ENCODE measurements at places on chromosomes 2 and 18.

DNA sequence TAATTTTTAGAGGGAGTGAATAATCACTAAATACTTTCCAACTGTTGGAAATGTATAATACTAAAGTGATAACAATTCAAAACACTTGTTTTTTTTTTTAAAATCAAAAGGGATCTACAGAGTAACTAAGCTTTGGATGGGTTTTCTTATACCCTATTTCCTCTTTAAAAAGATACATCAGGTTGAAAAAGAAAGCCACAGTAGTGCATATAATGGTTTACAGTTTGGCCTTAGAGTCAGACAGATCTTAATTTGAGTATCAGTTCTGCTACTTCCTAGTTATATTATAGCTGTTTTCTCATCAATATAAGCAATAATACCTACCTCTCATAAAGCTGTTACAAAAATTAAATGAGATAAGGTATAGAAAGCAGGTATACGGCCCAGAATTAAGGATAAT is 28.5 kb downstream of the PSME4 start:
- DNase-seq: no peak

- DNase-seq: no peak
Measured at GRCh38 chr2:191653667-191654391, 24.1 kb upstream of the NABP1 start.

DNA sequence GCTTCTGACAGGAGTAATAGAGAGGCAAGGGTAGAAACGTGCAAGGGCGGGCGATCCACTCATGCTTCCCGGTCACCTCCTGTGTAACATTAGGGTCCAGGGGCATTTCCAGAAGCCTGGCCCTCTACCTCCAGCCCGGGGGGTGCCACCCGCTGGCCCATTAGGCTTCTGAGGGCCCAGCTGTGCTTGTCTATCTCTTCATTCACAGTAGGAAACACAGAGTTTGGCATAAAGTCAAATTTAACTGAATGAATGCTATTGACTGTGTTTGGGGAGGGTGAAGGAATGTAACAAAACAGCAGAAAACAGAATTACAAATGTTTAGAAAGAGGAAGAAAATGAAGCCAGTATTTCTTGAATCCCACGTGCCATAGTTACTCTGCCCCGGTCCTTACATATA is 112.4 kb upstream of the SLC66A3 start:
- no peak for DNase-seq

GRCh38 chr2:194742706-194743105 is 914.3 kb upstream of the SLC39A10 start:
- DNase-seq: no peak

GRCh38 chr2:236271851-236272250 is 7.6 kb upstream of the ASB18 start:
- DNase-seq: no peak

DNA sequence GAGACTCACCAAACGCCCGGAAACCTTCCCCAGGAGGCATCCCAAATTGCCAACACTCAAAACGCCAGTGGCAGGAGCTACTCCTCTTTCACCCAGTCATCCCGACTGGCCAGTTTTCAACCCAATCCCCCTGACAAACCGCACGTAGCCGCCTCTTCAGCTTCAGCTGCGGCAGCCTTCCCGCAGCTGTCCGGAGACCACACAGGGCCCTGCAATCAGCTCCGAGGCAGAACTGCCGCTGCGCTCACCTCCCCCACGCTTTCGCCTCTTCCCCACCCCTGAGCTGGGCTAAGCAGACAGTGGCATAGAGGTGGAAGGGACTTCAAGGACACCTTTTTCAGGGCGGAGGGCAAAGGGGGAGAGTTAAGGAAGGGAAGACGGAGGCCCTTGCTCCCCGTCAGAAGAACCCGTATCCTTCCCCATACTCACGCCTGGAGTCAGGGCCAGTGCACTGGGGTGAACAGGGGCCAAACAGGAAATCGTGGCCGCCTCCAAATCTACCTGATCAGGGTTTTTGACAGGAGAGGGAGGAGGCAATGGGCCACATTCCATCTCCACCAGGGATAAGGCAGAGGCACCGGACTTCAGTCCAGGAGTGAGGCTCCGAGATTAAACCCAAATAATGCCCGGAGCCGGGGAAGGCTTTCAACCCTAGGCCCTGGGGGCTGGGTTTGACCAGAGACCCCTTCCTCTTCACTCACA is 16.9 kb downstream of the CYP26B1 start:
- no peak for DNase-seq

GRCh38 chr2:11142330-11142729 is 12.9 kb upstream of the SLC66A3 start:
- no peak for DNase-seq

GRCh38 chr18:36350251-36350651 is 52.7 kb downstream of the FHOD3 start:
- DNase-seq: no peak

- DNase-seq: no peak
Measured at GRCh38 chr2:2148776-2149175, 182.3 kb downstream of the MYT1L start.

GRCh38 chr2:195633974-195634373 is 23.1 kb upstream of the SLC39A10 start:
- DNase-seq: no peak

DNA sequence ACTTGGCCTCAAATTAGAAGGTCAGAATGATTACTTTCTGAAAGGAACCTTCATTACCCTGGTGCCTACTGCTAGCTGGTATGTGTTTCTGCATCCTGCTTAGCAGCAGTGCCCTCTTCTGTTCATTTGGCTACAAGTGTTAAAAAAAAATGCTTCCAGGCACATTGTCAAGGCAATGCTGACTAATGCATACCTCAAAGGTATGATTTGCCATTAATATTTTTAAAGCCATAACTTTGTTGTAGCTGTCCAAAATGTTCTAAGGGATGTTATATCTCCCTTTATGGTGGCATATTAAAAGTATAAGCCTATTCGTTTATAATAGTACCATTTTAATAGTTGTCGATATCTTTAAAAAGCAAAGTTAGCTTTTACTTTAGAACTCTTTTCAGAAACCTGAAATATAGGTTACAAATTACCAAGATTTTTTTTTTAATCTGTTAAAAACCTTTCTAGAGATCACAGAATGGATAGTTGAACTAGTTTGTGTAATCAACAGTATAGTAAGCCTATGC is 52.0 kb upstream of the FAM171B start:
- peak; percentile 52 for DNase-seq

DNA sequence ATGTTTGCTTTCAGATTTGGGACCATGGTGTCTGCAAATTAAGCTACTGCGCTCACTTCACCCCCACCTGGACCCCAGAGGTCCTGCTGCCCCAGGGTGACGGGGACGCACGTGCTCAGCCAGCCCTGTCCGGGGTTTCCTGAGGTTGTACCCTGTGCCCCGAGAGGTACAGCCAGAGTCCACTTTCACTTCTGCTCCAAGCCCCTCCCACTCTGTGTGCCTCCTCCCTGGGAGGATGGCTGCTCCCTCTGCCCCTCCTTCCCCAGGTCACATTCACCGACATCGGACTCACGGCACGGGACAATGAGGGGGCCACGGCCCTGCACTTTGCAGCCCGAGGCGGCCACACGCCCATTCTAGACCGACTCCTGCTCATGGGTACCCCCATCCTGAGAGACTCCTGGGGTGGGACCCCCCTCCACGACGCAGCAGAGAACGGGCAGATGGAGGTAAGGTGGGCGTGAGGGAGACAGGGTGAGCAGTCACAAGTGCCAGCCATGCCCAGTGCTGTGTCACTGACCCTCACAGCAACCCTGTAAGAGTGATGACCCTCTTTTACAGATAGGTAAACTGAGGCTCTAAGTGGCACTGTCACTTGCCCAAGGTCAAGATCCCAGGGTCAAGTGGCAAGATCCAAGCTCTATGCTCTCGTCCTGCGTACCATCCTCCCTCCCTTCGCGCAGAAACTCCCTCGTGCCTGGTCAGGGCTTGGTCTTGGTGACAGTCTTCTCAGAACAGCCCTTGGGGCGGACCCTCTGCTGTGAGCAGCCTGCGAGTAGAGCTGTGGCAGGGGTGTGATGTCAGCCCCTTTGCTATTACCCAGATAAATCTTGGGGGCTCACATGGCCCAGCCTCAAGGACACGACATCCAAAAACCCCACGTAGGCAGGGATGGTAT is 7.6 kb downstream of the ESPNL start:
- no peak for DNase-seq

DNA sequence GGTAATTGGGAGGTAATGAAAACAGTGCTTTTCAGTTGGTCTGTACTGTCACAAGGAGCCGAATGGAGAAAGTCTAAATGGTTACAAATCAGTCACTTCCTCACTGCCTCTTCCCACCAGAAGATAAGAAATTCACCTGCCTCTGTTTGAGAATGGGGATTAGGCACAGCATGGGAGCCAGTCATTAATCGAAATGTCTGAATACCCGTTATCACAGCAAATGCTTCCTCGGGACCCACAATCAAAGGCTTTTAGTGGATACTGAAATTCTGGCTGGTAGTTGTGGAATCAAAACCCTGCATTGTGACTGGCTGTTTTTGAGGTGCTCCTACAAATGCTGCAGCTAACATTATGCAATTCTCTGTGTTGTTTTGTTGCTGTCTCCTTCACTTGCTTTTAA is 461.0 kb upstream of the MEX3C start:
- no peak for DNase-seq

- no peak for DNase-seq
Measured at GRCh38 chr2:72145289-72145657, 2.4 kb downstream of the CYP26B1 start.

- no peak for DNase-seq
Measured at GRCh38 chr2:3387011-3387410, 7.5 kb downstream of the TRAPPC12 start.

- no peak for DNase-seq
Measured at GRCh38 chr2:55761526-55761925, 67.9 kb upstream of the PNPT1 start.

- DNase-seq: no peak
Measured at GRCh38 chr2:68317971-68318913, 1.5 kb downstream of the CNRIP1 start.

GRCh38 chr2:157789933-157790511 is 86.1 kb downstream of the ACVR1 start:
- no peak for DNase-seq

DNA sequence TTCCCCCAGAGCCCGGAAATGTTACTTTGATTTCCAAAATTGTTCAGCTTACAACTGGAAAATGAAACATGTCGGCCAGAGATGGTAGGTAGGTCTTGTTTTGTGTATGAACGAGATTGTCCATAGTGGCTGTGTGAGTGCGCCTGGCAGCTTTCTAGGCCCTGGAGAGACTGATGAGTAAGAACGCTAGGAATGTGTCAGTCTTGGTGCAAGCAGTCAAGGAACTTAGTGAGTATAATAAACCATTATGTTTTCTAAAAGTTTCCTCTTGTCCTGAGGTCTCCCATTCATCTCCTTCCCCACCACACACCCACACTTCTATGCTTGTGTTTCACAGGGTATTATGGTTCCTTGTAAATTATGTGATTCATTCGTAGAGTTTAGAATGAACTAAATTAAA is 234.2 kb downstream of the CDH2 start:
- no peak for DNase-seq

- no peak for DNase-seq
Measured at GRCh38 chr2:138670734-138671133, 109.5 kb downstream of the NXPH2 start.

DNA sequence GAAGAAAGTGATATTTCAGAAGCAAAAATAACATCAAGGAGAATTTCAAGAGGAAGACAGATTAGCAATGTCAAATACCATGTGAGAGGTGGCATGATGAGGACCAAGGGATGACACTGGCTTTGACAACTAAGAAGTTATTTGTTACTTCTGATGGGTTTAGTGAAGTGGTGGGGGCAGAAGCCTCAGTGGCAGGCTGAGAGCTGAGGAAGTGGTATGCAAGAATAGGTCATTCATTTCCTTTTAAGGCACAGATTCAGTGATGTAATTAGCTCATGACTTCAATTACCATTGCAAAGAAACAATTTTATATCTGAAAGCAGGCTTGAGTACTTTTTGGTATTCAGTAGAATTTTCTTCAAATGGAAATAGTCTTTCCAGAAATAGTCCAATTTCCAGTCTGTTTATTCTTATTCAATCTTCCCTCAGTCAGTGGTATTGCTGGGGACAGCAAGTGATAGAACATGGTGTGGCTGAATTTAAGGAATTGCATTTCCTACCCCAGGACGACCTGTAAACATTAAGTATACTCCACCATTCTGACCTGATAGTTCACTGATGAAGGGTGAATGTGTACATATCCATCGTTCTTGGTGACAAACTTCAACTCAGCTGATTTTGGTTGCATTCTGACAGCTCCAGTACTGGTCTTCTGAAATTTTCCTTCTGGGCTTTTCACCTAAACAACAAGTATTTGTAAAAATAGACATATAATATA is 28.2 kb downstream of the GEMIN6 start:
- DNase-seq: no peak

- no peak for DNase-seq
Measured at GRCh38 chr18:57804557-57804956, 1.4 kb upstream of the ATP8B1 start.

DNA sequence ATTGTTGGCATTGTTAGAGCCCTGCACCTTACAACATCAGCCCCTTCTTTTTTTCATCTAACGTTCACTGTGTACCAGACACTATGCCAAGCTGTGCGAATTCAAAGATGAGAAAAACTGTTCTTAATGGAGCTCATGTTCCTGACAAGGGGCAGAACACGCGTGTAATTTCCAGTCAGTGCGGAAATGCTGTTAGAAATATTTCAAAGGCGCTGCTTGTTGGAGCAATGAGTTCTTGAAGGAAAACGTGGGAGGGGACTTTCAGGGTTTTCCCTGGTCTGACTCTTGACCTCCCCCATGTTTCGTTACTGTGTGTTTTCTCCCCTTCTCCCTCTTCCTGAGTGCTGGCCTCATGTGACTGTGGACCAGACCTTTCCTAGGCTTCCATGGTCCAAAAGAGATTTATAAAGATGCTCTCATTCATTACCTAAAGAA is 1.5 kb downstream of the MTHFD2 start:
- no peak for DNase-seq

GRCh38 chr2:237742614-237743013 is 56.0 kb upstream of the RBM44 start:
- DNase-seq: no peak

DNA sequence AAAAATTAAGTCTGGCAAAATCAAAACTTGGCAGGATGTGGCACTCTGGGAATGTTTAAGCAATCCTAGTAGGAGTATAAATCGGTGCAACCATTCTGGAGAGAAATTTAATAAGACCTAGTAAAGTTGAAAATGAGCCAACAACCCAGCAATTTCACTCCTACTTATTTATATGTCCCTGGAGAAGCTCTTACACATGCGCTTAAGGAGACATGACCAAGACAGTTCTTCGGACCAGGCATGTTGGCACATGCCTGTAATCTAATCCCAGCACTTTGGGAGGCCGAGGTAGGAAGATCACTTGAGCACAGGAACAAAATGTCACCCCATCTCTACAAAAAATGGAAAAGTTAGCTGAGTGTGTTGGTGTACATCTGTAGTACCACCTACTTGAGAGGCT is 374.6 kb upstream of the LYPD1 start:
- no peak for DNase-seq

- no peak for DNase-seq
Measured at GRCh38 chr18:13284330-13285027, 65.9 kb downstream of the LDLRAD4 start.

Data from CD4-positive, alpha-beta T cell treated with Interleukin-2 at 100 ng/mL for 4 hours (primary cell).